Adrenal gland (tissue), 19 donors: ENCODE measurements at places on chromosomes 5 and 9. TPM values are rescaled to one million over a fixed set of nuclear protein-coding genes. Genes with fewer than 3 reads are reported as not detected.
A peak's percentile ranks its signal among the peaks of the same experiment; 100 is the strongest.

DNA sequence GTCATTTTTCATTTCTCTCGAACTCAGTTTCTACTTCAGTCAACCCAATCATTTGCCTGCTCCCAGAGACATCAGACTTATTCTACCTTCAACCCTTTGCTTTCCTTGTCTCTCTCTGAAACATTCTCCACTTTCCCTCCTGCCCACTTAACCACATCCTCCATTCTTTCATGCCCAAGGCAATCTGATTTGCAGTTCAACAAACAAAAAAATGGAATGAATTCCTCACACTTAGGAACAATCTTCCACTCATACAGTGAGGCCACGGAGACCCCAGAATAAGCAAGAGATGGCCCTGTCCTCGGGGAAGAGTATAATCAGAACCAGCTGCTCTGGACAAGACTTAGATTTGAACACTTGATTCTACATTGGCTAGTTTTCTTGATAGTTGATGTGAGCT lies 180.5 kb downstream of the RFK start:
- H3K4me3 ChIP-seq: no peak overlapping the region
- DNase-seq: no peak
- H3K4me1 ChIP-seq: peaks cover 11% of the 10 kb centered on the region
- no peaks in the 10 kb centered on the region for H3K36me3 ChIP-seq
- H3K27ac ChIP-seq: no peak overlapping the region

- DNase-seq: no peak
- H3K4me1 ChIP-seq: no peaks in the 10 kb centered on the region
- no peaks in the 10 kb centered on the region for H3K27me3 ChIP-seq
- H3K27ac ChIP-seq: no peak overlapping the region
- H3K4me3 ChIP-seq: no peak overlapping the region
Observed at GRCh38 chr5:38718771-38719391, 126.9 kb upstream of the OSMR start.

DNA sequence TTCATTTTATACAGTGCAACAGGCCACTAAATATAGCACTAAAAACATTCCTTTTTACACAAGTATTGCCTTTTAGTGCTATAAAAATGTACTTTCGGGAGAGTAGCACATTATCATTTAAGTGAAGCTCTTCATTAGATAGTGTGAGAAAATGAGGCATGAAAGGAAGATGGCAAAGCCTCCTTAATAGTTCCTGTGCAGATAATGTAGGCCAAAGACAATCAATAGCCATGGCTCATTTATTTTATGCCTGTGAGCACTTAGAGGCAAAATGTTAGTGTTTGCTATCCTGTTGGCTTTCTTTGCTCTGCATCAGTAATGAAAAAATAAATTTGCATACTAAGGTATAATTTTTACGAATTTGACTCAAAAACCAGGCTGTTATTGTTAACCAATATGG lies 929.5 kb upstream of the C9orf72 start:
- no peak for DNase-seq
- H3K4me1 ChIP-seq: no peaks in the 10 kb centered on the region
- H3K36me3 ChIP-seq: no peaks in the 10 kb centered on the region
- H3K27ac ChIP-seq: no peak overlapping the region
- H3K27me3 ChIP-seq: no peaks in the 10 kb centered on the region
- no peak overlapping the region for H3K4me3 ChIP-seq

- no peak overlapping the region for H3K27ac ChIP-seq
- H3K4me3 ChIP-seq: no peak overlapping the region
- DNase-seq: no peak
Observed at GRCh38 chr5:175680463-175680862, 22.6 kb downstream of the HRH2 start.

DNA sequence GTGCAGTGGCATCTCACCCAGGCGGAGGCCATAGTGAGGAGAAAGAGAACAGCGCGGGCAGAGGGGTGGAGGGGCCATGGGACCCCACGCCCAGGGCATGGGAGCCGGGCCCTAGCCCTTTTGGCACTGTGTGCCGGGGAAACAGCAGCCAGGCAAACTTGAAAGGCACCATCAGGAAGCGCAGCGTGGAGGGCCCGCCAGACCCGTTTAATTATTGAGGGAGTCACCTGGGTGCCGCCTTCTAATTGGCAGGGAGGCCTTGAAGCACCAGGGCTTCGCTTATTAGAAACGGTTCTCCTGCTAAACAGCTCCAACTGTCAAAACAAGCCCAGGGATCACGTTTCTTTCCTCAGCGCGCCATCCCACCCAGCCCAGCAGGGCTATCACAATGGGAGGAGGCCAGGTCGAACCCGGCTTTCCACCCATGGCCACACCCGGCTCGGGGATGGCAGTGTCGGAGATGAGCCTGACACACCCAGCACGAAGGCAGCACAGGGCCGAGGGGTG lies 104.6 kb upstream of the SARDH start:
- H3K4me1 ChIP-seq: peaks cover 46% of the 10 kb centered on the region
- H3K36me3 ChIP-seq: no peaks in the 10 kb centered on the region
- H3K27ac ChIP-seq: no peak overlapping the region
- no peak for DNase-seq

DNA sequence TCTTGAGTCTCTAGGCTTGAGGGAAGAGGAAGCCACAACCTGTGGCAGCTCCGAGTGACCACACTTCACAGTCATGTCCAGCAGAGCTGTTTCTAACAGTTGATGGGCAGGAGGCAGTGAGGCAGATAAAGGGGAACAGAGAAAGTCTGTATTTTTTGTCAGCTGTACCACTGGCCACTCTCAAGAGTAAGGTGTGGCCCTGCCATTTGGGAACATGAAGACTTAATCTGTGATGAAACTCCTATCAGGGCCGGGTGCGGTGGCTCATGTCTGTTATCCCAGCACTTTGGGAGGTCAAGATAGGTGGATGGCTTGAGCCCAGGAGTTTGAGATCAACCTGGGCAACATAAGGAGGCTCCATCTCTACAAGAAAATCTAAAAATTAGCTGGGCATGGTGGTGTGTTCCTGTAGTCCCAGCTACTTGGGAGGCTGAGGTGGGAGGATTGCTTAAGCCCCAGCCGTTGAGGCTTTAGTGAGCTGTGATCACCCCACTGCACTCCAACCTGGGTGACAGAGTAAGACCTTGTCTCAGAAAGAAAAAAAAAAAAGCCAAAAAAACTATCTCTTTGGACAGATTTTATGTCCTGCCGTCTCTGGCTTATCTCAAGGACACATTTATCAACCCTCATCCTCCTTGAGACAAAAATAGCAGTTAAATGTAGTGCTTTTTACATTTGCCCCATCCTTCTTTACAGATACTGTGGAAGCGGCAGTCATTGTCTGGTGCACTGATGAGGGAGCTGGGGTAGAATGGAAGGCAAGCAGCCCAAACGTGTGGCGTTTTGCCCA lies 11.9 kb upstream of the COL15A1 start:
- no peaks in the 10 kb centered on the region for H3K27me3 ChIP-seq
- H3K4me3 ChIP-seq: no peak overlapping the region
- no peak for DNase-seq
- H3K4me1 ChIP-seq: peaks cover 18% of the 10 kb centered on the region
- H3K27ac ChIP-seq: peak overlapping the region; percentile 62
- no peaks in the 10 kb centered on the region for H3K36me3 ChIP-seq

- H3K36me3 ChIP-seq: no peaks in the 10 kb centered on the region
- peaks cover 35% of the 10 kb centered on the region for H3K4me1 ChIP-seq
Observed at GRCh38 chr9:127955294-127956015, 17.8 kb upstream of the DPM2 start.

GRCh38 chr9:5095795-5096194 lies 89.6 kb downstream of the INSL6 start:
- H3K4me1 ChIP-seq: no peaks in the 10 kb centered on the region
- no peaks in the 10 kb centered on the region for H3K27me3 ChIP-seq
- no peak for DNase-seq
- no peak overlapping the region for H3K4me3 ChIP-seq
- peaks cover 1% of the 10 kb centered on the region for H3K36me3 ChIP-seq

DNA sequence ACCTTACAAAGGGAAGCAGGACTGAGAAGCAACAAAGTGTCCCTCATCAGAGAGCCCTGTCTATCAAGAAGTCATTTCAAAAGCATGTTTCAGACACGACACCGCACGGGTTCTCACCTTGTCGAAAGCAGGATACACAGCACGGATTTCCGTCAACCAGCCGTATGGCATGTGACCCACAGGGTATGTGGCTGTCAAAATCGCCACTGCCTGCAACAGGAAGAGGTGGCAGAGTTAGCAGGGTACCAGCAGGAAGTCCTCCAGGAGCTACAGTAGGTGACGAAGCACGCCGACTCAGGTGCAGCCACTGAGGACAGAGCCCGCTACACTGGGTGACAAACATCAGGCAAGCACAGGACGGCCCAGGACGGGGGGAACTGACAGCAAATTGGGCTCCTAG lies 81.2 kb downstream of the OTULIN start:
- peaks cover 46% of the 10 kb centered on the region for H3K36me3 ChIP-seq
- no peak for DNase-seq
- no peak overlapping the region for H3K4me3 ChIP-seq
- H3K27me3 ChIP-seq: no peaks in the 10 kb centered on the region
- H3K4me1 ChIP-seq: no peaks in the 10 kb centered on the region

The SLC6A18 gene
- total RNA-seq: not detected

The RICTOR gene
- 22.5 TPM for total RNA-seq

The INSL4 gene
- total RNA-seq: not detected

The CTXN3 gene
- total RNA-seq: not detected

The NFIB gene
- total RNA-seq: 35.4 TPM

The SLC34A1 gene
- total RNA-seq: not detected

The IFNA2 gene
- total RNA-seq: not detected

The TMEM267 gene
- 8.4 TPM for total RNA-seq
